ENCODE measurements at places on chromosomes 5 and 9. TPM values are rescaled to one million over a fixed set of nuclear protein-coding genes. Genes with fewer than 3 reads are reported as not detected.

DNA sequence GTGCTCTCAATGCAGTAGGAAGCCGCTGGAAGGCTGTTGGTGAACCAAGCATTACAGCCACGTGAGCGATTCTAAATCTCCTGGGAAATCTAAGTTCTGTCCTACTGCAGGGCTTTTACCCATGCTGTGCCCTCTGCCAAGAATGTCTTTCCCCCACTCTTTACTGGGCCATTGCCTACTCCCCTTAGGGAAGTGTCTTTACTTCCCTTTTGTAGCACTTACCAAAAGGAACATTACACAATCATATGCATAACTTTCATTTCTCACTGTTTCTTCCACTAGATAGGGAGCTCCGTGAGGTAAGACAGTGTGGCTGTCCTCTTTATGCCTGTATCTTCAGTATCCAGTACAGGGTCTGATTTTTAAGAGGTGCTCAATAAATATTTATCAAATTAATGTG is 241.7 kb upstream of the NR4A3 start:
- H3K4me3 ChIP-seq, result no peak overlapping the region
- H3K27ac ChIP-seq, result no peak overlapping the region
- no peaks in the 10 kb centered on the region for H3K4me1 ChIP-seq
- no peaks in the 10 kb centered on the region for H3K36me3 ChIP-seq
- DNase-seq, result no peak

TAF11L5 gene
- total RNA-seq, result not detected

DNA sequence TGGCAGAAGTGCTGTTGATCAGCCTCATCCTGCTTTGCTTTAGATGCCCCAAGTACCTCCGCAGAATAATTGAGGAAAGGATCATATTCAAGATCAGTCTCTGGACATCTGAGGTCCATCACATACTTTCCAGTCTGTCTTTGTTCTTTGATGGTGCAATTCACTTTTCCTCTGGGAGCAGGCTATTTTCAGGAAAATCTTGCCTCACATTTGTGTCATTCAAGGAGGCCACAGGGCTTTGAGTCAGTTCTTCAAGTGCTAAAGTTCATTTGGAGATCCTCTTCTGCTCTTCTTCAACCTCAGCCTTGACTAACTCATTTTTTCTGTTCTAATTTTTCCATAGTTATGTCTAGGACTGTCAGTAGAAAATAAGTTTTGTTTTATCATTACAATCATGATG is 18.6 kb downstream of the EQTN start:
- H3K4me3 ChIP-seq, result no peak overlapping the region
- no peak overlapping the region for H3K27ac ChIP-seq
- H3K27me3 ChIP-seq, result no peaks in the 10 kb centered on the region
- no peaks in the 10 kb centered on the region for H3K36me3 ChIP-seq
- no peak for DNase-seq
- H3K4me1 ChIP-seq, result peaks cover 7% of the 10 kb centered on the region

OBP2B gene
- total RNA-seq, result not detected

CTNND2 gene
- total RNA-seq, result 0.29 TPM

LRRC70 gene
- total RNA-seq, result 22.8 TPM

DNA sequence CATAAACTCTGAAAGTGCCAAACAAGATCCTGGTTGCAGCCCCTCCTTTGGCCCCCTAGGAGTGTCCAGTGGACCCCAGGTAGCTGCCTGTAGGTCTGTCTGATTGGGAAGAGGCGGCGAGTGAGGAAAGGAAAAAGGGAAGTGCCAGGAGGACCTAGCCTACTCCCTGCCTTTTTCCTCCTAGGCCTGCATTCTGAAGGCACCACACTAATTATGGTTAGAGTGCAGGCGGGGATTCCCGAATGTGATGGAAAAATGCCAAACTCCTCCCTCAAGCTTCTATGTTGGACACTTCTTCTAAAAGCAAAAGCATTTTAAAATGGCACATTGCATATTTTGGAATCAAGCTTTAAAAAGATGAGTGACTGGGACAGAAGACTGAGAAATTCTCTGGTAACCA is 83.2 kb upstream of the SMIM15 start:
- no peak overlapping the region for H3K4me3 ChIP-seq
- H3K36me3 ChIP-seq, result no peaks in the 10 kb centered on the region
- H3K27me3 ChIP-seq, result no peaks in the 10 kb centered on the region
- H3K27ac ChIP-seq, result peak overlapping the region; percentile 74

- H3K27ac ChIP-seq, result no peak overlapping the region
- no peak overlapping the region for H3K4me3 ChIP-seq
- no peaks in the 10 kb centered on the region for H3K36me3 ChIP-seq
Measured at GRCh38 chr9:935348-935965, 41.0 kb upstream of the DMRT3 start.

- H3K4me3 ChIP-seq, result no peak overlapping the region
- H3K27me3 ChIP-seq, result peaks cover 80% of the 10 kb centered on the region
- DNase-seq, result peak; percentile 66
- no peaks in the 10 kb centered on the region for H3K36me3 ChIP-seq
- peaks cover 8% of the 10 kb centered on the region for H3K4me1 ChIP-seq
Measured at GRCh38 chr5:1246711-1247431, 21.7 kb downstream of the SLC6A18 start.

MCIDAS gene
- 4.6 TPM for total RNA-seq

GRCh38 chr5:130545291-130545690 is 619.8 kb downstream of the HINT1 start:
- no peak overlapping the region for H3K27ac ChIP-seq
- no peak for DNase-seq
- no peaks in the 10 kb centered on the region for H3K27me3 ChIP-seq

DNA sequence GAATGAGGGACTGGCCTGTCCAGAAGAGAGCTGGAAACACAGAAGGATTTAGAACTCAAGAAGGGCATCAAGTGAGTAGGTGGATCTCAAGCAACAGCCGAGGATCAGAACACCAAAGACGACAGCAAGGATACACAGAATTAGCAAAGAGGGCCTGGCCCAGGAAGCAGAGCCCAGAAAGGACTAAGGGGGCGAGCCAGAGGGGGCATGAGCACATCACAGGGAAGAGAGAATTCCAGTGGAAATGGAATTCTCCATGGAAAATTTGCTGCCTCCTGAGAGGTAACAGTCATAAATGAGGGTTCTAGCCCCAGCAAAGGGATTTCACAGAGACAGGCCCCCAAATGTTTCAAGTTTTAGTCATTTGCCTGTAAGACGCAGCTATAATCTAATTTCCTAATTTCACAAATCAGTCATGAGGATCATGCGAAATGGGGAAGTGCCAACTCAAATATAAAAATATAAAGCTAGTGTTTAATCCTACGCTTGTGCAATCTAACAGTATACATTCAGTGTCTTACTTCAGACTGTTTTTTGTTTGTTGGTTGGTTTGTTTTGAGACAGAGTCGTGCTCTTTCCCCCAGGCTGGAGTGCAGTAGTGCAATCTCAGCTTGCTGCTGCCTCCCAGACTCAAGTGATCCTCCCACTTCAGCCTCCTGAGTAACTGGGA is 46.7 kb downstream of the FNBP1 start:
- no peak overlapping the region for H3K4me3 ChIP-seq
- H3K4me1 ChIP-seq, result peaks cover 13% of the 10 kb centered on the region
- H3K36me3 ChIP-seq, result no peaks in the 10 kb centered on the region
- H3K27ac ChIP-seq, result peak overlapping the region; percentile 83

- DNase-seq, result no peak
- H3K36me3 ChIP-seq, result no peaks in the 10 kb centered on the region
- H3K27ac ChIP-seq, result no peak overlapping the region
- no peaks in the 10 kb centered on the region for H3K27me3 ChIP-seq
- H3K4me1 ChIP-seq, result no peaks in the 10 kb centered on the region
- H3K4me3 ChIP-seq, result no peak overlapping the region
Measured at GRCh38 chr5:146313027-146313426, 25.6 kb upstream of the POU4F3 start.

PCDHA6 gene
- total RNA-seq, result 0.14 TPM

S1PR3 gene
- total RNA-seq, result 10.3 TPM

DNA sequence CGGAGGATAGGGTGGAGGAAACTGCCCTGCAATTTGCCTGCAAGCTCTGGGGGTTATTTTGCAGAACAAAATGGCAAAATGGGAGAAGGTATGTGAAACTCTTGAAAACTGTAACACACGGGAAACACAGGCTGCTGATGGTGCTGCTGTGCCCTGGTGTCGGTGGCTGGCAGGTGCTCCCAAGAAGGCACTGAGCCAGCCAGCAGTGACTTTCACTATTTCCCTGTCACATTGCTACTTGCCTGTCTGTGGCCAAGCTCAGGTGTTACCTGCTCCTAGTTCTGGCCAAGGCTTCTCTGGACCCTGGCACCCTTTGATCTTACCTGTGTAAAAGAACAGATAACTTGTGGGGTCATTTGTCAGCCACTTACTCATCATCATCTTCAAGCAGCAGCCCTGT is 102.2 kb downstream of the CMYA5 start:
- DNase-seq, result no peak
- no peak overlapping the region for H3K4me3 ChIP-seq
- H3K4me1 ChIP-seq, result no peaks in the 10 kb centered on the region
- H3K27me3 ChIP-seq, result no peaks in the 10 kb centered on the region

FOXD4L4 gene
- not detected for total RNA-seq

GRCh38 chr5:164545507-164545906 is 1040.1 kb downstream of the MAT2B start:
- no peaks in the 10 kb centered on the region for H3K27me3 ChIP-seq
- no peaks in the 10 kb centered on the region for H3K36me3 ChIP-seq
- no peak for DNase-seq
- H3K4me3 ChIP-seq, result no peak overlapping the region

DNA sequence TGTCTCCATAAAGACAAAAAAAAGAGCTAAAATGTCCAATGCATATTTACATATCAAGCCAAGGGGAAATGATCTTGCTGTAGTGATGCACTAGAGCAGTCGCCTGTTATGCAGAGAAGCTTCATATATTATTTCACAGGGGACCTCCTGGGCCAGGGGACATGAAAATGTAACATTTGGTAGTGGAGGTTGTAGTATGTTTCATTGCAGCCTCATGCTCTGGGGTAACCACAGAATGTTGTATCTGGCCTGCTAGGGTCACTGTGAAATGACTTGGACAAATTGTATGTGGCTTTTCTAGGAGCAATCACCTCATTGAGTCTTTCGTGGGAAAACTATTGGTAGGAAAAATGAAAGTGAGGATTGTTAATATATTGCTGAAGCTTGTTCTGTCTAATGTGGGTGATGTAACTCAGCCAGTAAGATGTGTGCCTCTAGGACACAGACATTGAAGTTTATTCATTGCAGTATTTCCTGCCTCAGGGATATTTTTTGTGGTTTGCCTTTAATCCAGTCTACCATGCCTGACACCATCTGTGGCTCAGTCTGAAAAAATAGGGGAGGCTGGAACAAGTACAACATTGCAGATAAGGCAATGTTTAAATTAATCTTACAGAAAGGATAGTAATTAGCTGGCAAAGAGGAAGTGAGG is 430.8 kb upstream of the TNC start:
- no peak for DNase-seq
- no peak overlapping the region for H3K4me3 ChIP-seq
- H3K27ac ChIP-seq, result no peak overlapping the region

CTXN3 gene
- not detected for total RNA-seq

DNA sequence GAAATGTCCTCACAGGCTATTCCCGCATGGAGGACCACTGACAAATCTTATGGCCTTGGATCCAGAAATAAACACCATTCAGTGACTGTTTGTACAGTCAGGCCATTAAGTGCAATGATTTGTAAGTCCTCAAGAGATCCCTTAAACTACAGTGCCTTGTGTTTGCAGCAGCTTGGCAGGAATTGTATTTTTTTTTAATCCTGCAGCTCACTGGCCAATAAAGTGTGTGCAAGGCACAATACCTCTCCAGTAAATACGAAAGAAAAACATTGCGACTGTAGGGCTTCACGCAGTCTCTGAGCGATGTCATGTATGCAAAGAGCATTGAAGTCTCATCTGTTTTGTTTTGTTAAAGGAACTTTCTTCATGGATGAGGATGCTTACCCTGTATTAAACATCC is 74.2 kb upstream of the TUSC1 start:
- H3K4me1 ChIP-seq, result no peaks in the 10 kb centered on the region
- DNase-seq, result no peak
- no peaks in the 10 kb centered on the region for H3K27me3 ChIP-seq
- no peaks in the 10 kb centered on the region for H3K36me3 ChIP-seq

DNA sequence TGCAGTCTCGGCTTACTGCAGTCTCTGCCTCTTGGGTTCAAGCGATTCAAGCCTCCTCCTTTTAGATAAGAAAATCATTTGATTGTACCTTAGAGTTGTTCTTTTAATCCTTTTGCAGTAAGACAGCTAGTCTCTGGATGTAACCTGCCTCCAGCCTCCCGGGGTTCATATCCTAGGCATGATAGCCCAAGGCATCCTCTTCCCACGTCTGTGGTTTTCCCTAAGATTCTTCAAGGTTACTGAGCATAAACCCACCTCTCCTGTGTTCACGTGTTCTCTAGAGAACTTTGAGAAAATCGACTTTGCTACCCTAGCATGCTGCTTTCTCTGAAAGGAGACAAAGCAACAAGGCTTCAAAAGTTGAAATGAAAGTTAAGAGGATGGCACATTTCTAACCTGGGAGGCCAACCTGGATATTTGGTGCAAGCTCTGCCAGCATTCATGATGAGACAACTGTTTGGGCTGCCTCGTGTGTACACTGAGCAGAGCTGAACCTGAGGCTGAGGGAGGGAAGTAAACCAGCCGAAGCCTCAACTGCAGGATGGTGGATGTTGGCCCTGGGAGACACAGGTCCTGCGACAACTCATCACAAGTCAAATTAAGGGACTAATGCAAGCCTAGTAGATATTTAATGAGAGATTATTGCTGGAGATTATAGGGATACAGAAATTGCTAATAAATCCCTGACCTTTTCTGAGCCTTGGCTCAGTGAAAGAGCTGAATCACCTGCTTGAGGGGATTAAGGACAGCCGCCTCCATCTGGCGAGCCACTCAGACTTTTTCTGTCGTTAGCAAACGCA is 261.8 kb downstream of the ARHGAP26 start:
- no peak overlapping the region for H3K4me3 ChIP-seq
- H3K4me1 ChIP-seq, result no peaks in the 10 kb centered on the region
- no peaks in the 10 kb centered on the region for H3K36me3 ChIP-seq
- H3K27me3 ChIP-seq, result no peaks in the 10 kb centered on the region
- no peak for DNase-seq

DNA sequence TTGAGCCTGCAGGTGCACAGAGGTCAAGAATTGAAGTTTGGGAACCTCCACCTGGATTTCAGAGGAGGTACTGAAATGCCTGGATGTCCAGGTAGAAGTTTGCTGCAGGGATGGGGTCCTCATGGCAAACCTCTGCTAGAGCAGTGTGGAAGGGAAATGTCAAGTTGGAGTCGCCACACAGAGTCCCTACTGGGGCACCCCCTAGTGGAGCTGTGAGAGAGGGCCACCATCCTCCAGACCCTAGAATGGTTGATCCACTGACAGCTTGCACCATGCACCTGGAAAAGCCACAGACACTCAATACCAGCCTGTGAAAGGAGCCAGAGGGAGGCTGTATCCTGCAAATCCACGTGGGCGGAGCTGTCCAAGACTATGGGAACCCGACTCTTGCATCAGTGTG is 78.0 kb downstream of the GABRA1 start:
- H3K36me3 ChIP-seq, result no peaks in the 10 kb centered on the region
- H3K27me3 ChIP-seq, result no peaks in the 10 kb centered on the region
- DNase-seq, result no peak
- no peak overlapping the region for H3K4me3 ChIP-seq

DNA sequence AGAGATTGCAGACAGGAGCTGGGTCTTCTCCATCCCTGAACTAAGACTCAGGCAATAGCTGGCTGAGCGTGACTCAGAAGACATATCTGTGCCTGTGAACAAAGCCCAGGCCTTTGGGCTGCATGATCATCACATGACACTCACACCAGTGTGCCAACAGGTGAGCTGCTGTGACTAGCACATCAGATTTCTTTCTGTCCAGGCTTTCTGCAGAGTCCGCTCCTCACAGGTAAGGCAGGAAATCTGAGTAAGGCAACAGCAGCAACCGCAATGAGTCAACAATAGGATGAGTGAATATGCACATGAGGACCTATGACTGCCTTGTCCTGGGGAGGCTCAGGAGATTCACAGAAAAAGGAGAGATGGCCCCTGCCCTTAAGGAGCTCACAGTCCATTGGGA is 293.6 kb downstream of the ACTL7B start:
- no peaks in the 10 kb centered on the region for H3K36me3 ChIP-seq
- H3K4me1 ChIP-seq, result no peaks in the 10 kb centered on the region
- no peak overlapping the region for H3K27ac ChIP-seq
- H3K27me3 ChIP-seq, result no peaks in the 10 kb centered on the region

All from stomach (tissue), 19 donors.